CD4-positive, alpha-beta T cell treated with Interleukin-21 for 1 hour (primary cell): ENCODE measurements at places on chromosomes 7 and 10.

DNA sequence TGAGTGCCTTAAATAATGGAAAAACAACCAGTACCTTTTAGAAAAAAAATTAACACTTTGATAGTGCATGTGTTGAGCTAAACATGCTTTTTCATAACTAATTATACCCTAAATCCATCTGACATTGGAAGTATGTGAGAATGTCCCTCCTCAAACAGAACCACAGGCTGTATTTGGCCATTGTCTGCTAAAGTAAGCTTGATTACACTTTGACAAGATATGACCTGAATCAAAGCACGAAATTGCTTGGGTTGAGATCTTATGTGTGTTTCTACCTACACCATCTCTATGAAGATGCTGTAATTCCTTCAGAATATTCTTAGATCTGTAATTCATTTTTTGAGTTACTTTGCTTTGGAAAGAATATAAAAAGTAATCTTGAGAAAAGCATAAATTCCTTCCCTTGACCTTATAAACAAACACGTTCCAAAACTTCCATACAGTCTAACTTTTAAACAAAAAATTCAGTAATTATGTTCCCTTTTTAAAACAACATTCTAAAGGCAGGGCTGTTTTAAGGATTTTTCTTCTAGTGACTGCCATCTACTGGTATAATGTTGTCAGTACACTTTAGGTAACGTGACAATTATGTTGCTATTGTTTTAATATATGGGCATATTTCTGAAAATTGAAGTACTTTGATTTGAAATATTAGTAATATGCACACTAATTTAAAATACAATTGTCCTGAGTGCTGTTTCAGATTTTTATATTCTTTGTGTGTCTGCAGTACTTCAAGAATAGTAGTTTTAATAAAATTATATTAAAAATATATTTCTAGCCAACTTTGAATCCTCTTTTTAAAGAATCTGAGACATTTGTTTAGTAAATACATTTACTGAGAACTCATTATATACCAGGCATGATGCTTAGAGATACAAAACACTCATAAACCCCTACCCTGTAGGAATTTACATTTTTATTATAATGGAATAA lies 20.9 kb downstream of the CD36 start:
- DNase-seq = no peak

- no peak for DNase-seq
These were observed 42.8 kb downstream of the CLRN3 start for GRCh38 chr10:127849921-127850320.

GRCh38 chr10:97464226-97464625 lies 18.3 kb downstream of the ZDHHC16 start:
- no peak for DNase-seq

GRCh38 chr7:30646154-30646553 lies 36.1 kb downstream of the CRHR2 start:
- no peak for DNase-seq

- peak; percentile 85 for DNase-seq
These were observed 9.9 kb downstream of the ZNF365 start for GRCh38 chr10:62384057-62384446.
